ENCODE measurements at places on chromosomes 12 and 14.

GRCh38 chr12:88743946-88744685 is 163.8 kb upstream of the KITLG start:
- DNase-seq: no peak

DNA sequence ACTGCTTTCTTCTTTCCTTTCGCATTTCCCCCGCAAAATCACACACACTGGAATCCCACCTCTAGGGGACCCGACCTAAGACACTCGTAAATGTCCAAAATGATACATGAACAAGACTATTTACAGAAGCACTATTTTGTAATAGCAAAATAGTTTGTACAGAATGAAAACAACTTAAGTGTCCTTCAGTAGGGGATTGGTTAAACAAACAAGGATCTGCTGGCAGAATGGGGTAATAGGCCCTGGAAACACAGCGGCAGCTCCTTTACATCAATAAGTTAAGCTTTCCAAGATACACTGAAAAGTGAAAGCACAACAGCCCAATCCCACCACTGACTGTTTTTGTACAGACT is 48.8 kb downstream of the LTBP2 start:
- DNase-seq: no peak

DNA sequence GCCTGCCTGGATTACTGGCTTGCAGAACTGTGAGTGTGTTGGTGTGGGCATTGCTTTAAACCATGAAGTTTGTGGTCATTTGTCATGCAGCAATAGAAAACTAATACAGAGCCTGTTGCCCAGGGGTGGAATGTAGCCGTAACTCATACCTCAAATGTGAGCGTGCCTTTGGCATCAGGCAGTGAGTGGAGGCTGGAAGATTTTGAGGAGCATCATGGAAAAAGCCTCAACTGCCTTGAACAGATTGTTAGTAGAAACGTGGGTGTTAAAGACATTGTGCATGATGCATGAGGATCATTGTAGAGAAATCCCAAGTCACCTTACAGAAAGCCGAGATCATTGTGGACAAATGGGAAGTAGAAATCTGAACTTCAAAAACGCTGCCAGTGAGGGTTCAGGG is 580.5 kb downstream of the AACS start:
- no peak for DNase-seq

DNA sequence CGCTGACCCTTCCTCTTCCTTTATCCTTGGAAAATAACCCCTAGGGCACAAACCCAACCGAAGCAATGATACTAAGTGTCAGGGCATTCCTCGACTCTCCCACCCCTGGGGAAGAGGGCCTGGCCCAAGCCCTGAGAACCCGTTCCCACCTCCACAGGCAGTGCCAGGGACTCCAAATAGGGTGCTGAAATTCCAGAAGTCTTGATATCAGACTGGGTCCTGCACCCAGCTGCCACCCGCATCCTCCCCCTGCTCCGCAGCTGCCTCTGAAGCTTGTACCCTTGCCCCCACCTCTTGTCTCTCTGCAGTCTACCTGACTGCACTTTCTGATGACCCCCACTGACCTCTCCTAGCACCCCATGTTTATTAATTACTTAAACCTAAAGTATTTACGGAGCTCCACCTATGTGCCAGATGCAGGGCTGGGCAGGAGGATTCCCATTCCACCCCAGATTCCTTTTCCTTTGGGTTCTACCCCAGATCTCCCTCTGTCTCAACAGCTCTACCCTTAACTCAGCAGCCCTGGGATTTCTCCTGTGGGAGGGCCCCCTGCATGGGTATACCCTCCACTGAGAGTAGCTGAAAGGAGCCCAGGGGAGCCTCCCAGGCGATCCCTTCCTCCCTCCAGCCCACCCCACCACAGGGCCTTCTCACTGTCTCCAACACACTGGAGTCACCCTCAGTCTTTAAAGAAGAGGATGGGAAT is 4.1 kb upstream of the KRT18 start:
- no peak for DNase-seq

DNA sequence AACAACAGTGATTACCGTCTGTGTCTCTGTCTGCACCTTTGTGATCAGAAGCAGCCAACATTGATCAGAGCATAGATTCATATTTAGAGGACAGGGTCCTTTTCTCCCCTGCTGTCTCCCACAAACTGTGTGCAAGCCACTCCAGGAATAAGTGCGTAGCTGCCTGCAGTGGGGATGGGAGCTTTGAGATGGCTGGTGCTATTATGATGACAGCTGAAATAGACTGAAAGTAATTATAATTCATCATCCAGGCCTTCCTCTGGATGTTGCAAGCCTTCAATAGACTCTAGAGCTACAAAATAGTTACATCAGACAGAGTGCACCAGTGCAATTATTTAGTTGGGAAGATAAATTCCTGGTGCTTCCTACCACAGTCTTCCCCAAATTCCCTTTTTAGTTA is 68.1 kb downstream of the BORCS5 start:
- no peak for DNase-seq

GRCh38 chr12:94948232-94948810 is 55.2 kb downstream of the NDUFA12 start:
- DNase-seq: no peak

GRCh38 chr14:33880330-33880729 is 70.5 kb downstream of the EGLN3 start:
- DNase-seq: no peak

GRCh38 chr14:79583738-79584408 is 627.4 kb downstream of the DIO2 start:
- peak; percentile 18 for DNase-seq

DNA sequence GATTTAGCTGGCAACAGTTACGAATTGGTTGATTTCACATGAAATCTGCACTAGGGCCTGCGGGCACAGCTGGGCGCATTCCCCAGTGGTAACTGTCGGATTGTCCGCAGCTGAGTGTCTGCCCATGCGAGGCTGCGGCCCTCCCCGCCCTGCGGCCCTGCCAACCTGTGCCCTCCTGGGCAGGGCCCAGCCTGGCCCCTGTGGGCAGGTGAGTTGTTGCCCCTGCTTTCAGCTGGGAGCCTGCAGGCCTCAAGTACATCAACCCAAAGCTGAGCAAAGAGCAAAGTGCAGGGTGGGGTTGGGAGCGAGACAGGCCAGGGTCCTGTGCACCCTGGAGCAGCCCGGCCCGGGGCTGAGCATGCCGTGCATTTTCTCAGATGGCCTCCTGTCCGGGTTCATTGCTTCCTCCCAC is 89.1 kb downstream of the ADGRD1 start:
- no peak for DNase-seq

GRCh38 chr12:455821-456220 is 3.9 kb upstream of the B4GALNT3 start:
- DNase-seq: no peak

GRCh38 chr12:558580-558979 is 98.8 kb downstream of the B4GALNT3 start:
- DNase-seq: no peak

DNA sequence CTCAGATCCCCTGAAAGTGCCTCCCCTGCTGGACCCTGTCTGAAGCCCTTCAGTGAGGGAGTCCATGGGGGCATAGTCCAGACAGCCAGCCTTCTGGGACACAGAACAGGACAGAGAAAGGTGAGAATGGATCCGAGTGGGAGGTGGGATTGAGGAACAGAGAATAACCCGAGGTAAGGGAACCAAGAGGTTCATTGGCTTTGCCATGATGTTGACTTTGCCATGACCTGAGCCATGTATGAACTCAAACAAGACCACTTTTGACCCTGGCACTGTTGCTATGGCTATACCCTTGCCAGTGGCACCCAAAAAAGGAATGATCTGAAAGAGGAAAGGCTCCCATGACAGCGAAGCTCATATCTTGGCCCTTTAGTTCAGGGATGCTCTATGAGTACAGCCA is 22.6 kb upstream of the VDR start:
- DNase-seq: no peak

- DNase-seq: no peak
Observed at GRCh38 chr12:4251216-4251891, 22.2 kb upstream of the CCND2 start.

DNA sequence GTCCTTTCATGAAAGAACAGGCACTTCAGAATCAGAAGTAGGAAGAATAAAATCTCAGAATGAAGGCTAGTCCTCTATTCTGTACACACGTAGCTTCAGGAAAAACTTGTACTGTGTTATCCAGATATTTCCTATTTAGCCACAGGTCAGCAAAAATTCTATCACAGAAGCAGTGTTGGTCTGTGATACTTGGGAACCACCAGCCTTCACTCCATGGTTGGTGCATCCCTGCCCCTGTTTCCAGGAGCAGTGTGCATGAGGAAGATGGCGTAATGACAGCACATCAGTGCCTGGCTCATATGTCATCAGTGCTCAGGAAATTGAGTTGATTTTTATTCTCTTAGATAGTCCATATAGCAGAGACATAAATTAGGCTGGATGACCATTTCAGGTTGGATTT is 87.7 kb downstream of the SAMD4A start:
- no peak for DNase-seq

- no peak for DNase-seq
Observed at GRCh38 chr14:103727313-103727980, 11.8 kb downstream of the ZFYVE21 start.

DNA sequence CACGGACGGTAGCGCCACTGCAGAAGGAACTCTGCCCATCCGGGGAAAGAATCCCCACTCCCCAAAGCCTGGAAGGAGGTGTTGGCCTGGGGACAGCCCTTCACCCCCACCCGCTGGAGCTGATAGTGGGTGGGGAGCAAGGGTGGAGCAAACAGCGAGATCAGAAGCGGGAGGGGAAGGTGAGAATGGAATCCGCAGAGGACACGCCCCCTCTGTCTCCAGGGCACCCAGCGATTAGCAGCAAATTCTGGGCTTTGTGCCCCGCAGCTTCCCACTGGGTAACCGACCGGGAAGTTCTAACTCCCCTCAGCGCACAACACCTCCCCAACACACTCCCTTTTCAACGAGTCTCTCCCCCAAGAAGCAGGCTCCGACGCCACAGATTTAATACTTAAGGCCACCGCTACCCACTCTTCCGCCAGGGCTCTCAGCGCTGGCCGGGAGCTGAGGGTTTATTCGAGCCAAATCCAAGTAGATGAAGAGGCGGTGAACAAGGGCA is 1.4 kb downstream of the SLC25A29 start:
- no peak for DNase-seq

- DNase-seq: no peak
Observed at GRCh38 chr12:32811686-32812392, 56.1 kb upstream of the YARS2 start.

DNA sequence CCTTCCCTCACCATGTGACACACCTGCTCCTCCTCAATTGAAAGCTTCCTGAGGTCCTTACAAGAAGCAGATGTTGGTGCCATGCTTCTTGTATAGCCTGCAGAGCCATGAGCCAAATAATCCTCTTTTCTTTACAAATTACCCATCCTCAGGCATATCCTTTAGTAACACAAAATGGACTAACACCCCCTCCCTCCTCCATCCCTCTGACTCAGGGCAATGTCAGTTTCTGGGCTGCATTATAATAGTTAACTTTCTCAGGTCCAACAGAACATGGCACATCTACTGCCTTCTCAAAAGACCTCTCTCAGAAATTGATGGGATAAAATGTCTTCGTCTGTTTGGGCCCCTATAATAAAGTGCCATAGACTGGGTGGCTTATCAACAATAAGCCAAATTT is 287.0 kb downstream of the DPF3 start:
- DNase-seq: no peak

- no peak for DNase-seq
Observed at GRCh38 chr14:89628521-89628920, 211.5 kb upstream of the FOXN3 start.

- DNase-seq: no peak
Observed at GRCh38 chr12:109723311-109723881, 9.8 kb downstream of the FAM222A start.

DNA sequence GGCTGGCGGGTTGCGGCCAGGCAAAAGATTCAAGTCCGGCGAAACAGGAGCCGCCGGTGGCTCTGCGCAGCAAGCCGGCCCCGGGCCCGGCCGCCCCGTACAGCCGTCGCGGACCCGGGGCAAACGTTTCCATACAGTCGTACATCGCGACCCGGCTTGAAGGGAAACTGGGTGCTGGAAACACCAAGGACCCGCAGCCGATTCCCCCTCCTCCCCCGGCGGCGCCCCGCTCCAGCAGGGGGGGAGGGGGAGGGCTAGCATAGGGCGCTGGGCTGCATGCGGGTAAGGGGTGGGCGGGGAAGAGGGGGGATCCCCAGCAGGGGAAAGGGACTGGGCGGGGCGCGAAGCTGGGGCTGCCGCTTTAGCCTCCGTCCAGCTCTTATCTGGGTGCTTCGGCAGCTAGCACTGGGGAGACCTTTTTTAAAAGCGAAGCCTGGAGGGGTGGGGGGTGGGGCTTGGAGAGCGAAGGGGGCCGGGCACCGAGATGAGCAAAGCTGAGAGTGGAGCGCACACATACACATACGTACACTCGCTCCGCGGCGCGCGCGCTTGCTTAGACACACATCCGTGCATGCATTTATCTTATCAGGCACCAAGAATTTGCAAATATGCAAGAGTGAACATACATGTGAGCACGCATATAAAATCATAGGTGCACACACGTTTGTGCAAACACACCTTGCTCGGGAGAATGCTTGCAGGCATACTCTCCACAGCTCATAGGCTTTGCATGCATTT is 11.9 kb downstream of the RARG start:
- DNase-seq: no peak

DNA sequence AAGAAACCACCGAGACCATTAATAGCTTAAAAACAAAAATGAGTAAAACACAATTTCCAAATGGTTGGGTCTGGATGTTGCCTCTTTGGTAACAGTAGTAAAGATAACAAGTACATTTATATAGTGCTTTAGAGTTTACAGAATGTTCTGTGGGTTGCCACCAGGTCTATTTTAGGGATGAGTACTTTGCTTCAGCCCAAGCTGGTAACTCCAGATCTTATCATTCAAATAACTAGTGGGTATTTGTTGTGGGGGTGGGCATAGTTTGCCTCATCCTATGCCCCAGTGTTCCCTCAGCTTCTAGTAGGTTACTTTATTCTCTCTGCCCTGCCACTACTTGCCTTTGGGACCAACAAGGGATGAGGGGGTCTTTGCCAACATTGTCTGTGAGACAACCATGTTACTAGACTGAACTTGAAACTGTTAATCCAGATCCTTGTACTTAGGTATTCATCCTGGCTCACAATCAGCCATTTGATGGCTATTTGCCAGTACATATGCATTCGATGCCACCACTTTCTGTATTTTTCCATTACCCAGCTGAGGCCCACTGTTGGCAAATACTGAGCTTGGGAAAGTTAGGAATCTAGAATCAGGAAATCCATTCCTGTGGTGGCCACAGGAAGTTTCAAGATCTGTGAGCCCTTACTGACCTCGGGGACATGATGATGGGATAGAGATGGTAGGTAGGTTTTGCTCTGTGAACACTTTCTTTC is 17.6 kb upstream of the AKAP6 start:
- DNase-seq: no peak
